Hematopoietic multipotent progenitor cell treated with erythropoietin and hydrocortisone succinate and interleukin-3 and kit ligand, for 8 days (in vitro differentiated cells): ENCODE measurements at places on chromosomes 3 and 15.

GRCh38 chr3:159293493-159293892 is 491.6 kb downstream of the MFSD1 start:
- no peak for DNase-seq

DNA sequence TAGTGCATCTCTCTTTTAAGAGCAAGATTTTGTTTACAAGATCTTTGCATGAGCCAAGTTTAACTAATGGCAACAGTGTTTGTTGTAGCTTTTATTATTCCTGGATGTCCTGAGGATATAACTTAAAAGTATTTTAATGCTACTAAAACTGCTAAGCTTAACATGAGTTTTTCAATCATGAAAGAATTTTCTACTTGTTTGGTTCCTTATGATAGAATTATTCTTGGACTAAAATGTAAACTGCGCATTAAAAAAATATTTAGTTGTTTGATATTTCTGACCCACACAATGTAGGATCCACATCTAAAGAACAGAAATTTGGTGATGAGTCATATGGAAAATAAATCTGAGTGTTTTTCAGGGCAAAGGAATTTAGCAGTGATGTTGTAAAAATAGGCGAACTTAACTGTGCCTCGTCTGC is 70.8 kb downstream of the RAP2B start:
- DNase-seq = no peak

DNA sequence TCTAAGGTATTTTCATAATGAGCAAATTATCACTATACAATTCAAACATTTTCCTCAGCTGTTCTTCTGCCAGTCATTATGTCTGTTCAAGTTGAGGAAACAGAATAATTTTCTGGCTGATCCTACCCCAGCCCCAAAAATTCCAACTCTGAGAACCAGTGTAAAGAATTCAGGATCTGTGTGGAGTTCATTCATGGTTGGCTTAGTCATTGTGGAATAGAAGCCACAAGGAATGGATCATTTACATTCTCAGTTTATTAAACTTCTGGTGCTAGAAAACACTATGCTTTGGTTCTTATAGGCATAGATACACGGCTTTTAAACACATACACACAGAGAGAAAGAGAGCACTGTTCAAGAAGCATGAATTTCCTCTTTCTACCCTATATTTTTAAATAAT is 134.6 kb downstream of the CMSS1 start:
- no peak for DNase-seq

GRCh38 chr3:181879926-181880325 is 168.2 kb downstream of the SOX2 start:
- DNase-seq = no peak

- DNase-seq = peak; percentile 5
These were observed 40.9 kb upstream of the MYO5C start for GRCh38 chr15:52336529-52336928.

- no peak for DNase-seq
These were observed 22.9 kb downstream of the MYLK start for GRCh38 chr3:123861081-123861836.

GRCh38 chr3:115814778-115815380 is 191.6 kb downstream of the GAP43 start:
- DNase-seq = peak; percentile 70

DNA sequence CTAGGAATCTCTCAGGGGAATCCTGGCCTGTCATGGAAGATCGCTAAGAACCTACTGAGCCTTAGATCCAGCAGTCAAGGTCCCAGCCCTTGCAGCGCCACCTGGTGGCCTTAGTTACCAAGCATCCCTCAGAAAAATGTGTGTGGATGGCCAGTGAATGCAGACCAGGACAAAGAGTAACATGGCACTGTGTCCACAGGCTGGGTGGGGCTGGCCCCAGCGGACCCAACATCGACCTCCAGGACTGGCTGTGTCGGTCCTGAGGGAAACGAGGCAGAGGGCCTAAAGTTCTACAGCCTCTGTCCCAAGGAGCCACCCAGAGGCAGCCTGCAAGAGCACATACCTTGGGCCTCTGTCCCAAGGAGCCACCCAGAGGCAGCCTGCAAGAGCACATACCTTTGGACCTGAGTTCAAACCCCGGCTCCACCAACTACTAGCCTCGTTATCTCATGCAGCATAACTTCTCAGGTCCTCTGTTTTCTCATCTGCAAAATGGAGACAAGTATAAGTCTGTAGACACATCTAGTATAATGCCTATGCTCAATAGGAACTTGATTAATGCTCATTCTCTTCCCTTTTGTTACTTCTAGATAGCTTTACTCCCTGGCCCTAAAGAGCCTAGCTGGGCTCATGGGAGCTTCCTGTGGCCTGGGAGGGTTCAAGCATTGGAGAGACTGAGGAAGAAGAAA is 57.5 kb upstream of the HERC1 start:
- DNase-seq = peak; percentile 89

DNA sequence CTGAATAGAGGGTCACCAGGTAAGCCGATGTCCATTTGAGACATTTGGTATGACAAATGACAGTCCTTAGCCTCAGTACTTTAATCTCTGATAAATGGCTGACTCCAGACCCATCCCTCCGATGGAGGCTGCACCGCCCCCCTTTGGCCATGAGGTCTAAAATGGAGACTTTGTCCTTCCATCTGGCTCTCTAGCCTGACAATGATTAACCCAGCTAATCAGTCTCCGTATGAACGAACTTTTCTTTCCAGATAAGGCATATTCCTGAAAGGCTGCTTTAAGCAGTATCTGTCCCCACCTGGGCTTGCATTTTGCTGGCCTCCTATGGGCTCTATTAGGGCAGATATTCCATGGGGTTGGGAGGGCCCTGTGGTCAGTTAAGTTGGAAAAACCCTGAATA is 10.8 kb upstream of the MYZAP start:
- no peak for DNase-seq

DNA sequence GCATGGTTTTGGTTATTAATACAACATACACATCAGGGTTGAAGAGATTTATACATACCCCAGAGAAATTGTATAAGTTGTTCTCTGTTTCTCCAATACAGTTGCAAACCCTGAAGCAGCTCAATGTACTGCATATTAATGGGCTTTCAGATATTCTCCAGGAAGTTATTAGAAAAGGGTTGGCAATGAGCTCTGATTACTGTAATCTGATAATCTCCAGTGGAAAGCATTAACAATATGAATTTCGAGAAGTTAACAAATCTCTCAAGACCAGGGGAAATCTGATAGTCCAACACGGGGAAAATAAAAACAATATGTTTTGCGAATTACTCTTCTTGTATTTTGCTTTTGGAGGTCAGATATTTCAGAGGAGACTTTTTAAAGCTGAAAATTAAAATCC is 950.1 kb downstream of the TBL1XR1 start:
- DNase-seq = no peak

DNA sequence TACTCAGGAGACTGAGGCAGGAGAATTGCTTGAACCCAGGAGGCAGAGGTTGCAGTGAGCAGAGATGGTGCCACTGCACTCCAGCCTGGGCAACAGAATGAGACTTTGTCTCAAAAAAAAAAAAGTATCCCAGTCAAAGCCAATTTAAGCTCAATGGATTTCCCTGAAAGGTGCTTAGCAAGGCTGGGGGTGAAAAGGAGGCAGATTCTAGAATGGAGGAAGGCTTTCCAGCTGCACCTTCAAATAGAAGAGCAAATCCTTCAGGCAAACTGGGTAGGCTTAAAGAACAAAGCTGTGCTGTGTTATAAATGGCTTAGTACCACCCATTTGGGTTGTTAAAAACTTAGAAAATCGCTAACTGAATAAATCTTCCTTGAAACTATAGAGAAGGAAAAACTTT is 3.0 kb upstream of the IFT57 start:
- DNase-seq = no peak

DNA sequence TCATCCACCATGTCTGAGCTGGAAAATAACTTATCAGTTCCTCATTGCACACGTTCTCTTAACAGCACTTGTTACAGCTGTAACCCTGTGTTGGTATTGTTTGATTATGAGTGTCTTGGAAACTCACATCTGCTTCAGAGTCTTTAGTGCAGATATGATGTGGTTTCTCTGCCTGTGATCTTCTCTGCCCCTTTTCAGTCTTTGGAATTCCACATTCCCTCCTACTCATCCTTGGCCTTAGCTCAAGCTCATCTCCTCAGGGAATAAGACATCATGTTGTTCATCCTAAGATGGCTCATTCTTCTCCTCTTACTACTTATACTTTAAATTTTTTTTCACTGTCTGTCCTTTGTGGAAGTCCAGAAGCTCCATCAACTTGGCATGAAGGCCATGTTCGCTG is 77.7 kb downstream of the SYNPR start:
- DNase-seq = no peak

GRCh38 chr3:57370341-57370740 is 77.9 kb upstream of the ASB14 start:
- no peak for DNase-seq

- no peak for DNase-seq
These were observed 12.1 kb upstream of the CSRNP1 start for GRCh38 chr3:39165518-39165917.

GRCh38 chr3:178545337-178545736 is 9.1 kb downstream of the KCNMB2 start:
- DNase-seq = no peak

GRCh38 chr3:13619661-13620230 is 70.8 kb downstream of the FBLN2 start:
- no peak for DNase-seq

DNA sequence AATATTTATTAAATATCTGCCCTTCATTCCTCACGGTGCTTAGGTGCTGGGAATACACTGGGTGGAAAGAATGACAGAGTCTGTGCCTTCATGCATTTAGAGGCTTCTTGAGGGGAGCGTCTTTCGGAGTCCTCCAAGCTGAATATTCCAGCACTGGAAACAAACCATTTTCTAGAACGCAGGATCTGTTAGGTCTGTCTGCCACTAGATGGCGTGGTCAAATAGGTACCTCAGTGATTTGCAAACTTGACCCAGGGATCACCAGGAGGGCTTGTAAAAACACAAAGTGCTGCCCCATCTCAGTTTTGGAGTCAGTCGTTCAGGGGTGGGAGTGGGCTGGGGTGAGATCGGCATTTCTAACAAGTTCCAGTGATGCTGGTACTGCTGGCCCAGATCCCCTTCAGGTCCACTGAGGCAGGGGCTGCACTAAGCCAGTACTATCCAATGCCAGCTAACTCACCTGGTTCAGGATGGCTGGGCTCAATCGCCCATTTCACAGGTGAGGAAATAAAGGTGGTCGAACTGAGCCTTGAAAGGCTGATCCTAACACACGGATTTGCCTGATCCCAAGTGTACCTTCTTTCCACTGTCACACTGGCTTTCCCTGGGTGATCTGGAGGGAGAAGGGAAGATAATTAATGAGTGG is 14.8 kb downstream of the ARNT2 start:
- DNase-seq = peak; percentile 40

- no peak for DNase-seq
These were observed 5.6 kb downstream of the GASK1A start for GRCh38 chr3:42984701-42985100.

- DNase-seq = no peak
These were observed 48.9 kb downstream of the KBTBD8 start for GRCh38 chr3:67047051-67047450.

DNA sequence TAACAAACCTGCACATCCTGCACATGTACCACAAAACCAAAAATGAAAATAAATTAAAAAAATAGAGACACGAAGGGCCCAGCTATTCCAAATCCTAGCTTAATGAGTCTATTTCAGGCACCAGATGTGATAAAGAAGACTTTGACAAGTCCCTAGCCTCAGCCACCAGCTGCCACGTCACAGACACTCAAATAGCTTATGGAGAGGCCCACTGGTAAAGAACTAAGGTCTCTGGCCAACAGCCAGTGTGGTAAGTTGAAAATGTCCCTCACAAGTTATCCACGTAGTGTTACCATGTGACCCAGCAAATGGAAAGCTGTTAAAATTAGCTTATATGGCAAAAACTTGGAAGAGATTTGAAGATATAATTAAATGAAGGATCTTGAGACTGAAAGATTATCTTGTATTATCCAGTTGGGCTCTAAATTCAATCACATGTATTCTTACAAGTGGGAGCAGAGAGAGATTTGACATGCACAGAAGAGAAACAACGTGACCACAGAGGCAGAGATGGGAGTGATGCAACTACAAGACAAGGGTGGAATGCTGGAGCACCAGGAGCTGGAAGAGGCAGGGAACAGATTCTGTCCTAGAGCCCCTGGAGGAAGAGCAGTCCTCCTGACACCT is 10.9 kb downstream of the ACSBG1 start:
- no peak for DNase-seq

DNA sequence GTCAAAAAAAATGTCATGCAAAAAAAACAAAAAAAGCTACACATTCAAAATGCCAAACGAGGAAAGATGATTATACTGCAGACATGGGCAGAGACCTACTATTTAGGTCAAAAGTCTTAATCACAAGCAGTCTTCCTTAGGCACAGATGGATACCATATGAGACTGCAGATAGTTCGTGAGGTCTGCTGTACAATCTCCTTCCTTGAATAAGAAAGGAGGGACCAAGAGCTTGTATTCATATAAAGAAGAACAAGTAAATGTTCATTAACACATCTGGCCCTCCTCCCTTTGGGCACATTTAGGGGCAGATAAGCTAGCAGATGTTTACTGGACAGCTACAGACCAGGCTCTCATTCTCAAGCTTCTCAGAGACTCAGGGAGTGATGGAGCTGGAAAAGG is 45.3 kb downstream of the ANXA2 start:
- DNase-seq = no peak

DNA sequence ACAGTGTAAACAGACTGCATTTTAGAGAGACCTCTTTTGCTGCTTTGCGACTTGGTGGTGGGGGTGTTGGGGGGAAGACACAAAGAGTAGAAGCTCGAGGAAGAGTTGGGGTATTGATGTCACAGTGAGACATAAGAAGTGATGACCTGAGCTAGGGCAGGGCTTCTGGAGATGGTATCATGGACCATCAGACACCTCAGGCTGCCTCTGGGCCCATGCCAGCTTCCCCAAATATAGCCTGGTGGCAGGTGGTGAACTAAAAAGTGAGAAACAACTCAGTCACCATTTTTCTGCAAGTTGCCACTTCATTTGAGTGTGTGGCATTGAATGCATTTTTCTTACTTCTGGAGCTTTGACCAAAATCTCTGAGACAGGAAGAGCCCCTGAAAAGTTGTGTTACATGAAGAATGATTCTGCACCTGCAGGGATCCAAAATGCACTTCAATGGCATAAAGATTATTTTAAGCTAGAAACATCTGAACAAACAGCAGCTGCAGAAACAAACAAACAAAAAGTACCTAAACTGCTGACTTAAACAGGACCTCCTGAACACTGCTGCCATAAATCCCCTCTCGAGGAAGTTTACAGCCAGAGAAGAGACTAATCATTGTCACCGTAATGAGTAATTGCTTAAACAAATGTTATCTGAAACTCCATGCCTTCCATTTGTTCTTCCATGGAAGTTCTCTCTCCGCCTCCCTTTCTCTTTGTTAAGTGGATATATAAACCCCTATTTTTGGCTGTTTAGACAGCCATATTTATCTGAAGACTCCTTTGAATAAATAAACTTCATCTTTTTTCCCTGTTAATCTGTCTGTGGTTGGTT is 15.2 kb upstream of the XIRP1 start:
- no peak for DNase-seq

DNA sequence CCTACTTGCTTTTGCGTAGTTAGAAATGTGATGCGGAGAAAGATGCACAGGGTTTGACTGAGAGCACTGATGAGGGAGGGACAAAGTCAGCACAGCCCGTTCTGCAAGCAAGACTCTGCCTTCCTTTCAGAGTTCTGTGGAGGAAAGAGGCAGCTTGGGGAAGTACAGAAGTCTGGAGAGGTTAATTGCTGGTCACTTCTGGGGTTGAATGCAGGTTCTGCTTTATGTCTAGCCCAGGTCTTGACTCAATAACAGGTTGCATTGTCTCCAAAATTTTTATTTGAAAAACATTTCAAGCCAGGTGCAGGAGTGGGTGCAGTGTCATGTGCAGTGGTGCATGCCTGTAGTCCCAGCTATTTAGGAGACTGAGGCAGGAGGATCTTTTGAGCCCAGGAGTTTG is 461.7 kb downstream of the NR2F2 start:
- DNase-seq = no peak
